Stimulated activated CD4-positive, alpha-beta T cell treated with anti-CD3 and anti-CD28 coated beads, Interleukin-4, amount 100 ng/mL, for 1 hour (primary cell): ENCODE measurements at places on chromosomes 5 and 9.

DNA sequence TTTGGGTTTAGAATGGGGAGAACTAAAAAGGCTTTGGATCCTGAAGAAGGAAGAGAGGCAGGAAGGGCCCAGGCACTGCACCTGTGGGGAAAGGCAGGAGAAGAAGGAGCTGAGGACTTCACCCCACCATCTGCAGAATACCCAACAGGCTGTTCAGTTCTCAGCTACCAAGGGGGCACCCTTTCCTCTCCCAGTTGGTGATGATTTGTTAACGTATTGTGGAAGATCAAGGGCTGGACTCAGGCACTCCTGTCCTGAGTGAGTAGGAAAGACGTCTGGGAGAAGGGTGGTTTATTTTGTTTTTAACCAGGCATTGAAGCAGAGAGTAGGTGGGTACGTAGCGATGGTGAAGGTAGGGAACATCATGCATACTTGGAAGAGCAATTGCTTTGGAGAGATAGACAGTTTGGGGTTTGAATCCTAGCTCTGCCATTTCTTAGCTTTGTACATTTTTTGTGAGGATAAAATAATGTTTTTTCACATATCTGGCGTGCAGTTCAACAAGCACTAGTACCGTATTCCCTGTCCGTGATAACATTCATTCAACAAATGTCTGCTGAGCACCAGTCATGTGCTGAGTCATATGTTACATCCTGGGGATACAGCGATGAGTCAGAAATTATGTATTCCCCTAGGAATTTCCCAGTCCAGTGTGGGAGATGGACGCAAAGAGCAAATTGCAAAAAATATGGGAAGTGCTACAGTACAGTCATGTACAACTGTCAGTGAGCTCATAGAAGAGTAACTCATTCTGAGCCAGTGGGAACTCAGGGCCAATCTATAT lies 2.1 kb downstream of the MSANTD3 start:
- DNase-seq, result no peak

GRCh38 chr5:126460977-126461376 lies 37.8 kb downstream of the GRAMD2B start:
- no peak for DNase-seq

DNA sequence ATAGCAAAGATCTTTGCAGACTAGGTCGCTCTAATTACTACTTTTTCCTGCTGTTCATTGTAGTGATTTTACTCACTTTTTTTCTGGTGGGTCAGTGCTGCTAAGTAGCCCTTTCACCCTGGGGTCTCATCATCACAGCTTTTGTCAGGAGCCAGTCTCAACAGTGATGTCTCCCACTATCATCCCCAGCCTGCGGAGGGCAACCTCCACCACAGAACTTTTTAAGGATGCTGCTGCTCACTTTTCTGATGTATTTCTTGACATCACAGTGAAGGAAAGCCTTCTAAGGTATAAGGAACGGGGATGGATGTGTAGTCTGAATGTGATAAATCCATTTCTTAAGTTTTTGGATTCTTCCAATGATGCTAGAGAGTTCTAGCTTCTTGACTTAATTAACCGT lies 242.5 kb upstream of the RIOK2 start:
- no peak for DNase-seq

- DNase-seq, result no peak
Observed at GRCh38 chr5:71697967-71698366, 21.1 kb upstream of the CARTPT start.

GRCh38 chr5:168317521-168318147 lies 26.2 kb downstream of the WWC1 start:
- DNase-seq, result no peak

DNA sequence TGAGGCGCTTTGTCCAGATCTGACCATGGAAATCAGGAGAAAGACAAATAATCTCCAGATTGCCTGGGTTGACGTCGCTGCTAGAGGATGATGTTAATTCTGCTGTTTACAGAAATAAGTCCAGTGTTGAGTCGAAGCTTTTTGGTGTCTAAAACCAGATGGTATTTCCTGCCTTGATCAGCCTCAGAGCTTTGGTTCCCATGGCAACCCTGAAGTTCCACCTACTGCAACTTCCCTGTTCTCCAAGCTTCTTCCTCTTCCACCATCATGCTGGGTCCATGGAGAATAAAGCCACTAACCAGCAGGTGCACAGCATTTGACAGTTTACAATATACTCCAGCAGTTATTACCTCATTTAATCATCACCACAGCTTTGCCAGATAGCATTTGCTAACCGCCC lies 18.0 kb upstream of the GABBR2 start:
- DNase-seq, result no peak

- DNase-seq, result no peak
Observed at GRCh38 chr5:150138551-150139265, 16.9 kb downstream of the PDGFRB start.

GRCh38 chr9:70398145-70398556 lies 16.3 kb downstream of the KLF9 start:
- no peak for DNase-seq
